ENCODE measurements at places on chromosomes 2 and 18. TPM values are rescaled to one million over a fixed set of nuclear protein-coding genes. Genes with fewer than 3 reads are reported as not detected.

The SERPINB4 gene
- polyA plus RNA-seq, result not detected

The PROKR1 gene
- polyA plus RNA-seq, result not detected

The SLC4A5 gene
- 1.1 TPM for polyA plus RNA-seq

The APLF gene
- polyA plus RNA-seq, result 1.1 TPM

The ICA1L gene
- 3.7 TPM for polyA plus RNA-seq

The CDH2 gene
- polyA plus RNA-seq, result 186 TPM

The CABLES1 gene
- polyA plus RNA-seq, result 1.8 TPM

The EFR3B gene
- polyA plus RNA-seq, result 1.5 TPM

The KIF5C gene
- polyA plus RNA-seq, result 4.7 TPM

The TUBA4B gene
- not detected for polyA plus RNA-seq

The CNNM4 gene
- polyA plus RNA-seq, result 5.5 TPM

The LINC00305 gene
- polyA plus RNA-seq, result not detected

The SLC9A4 gene
- 0.11 TPM for polyA plus RNA-seq

The ASPRV1 gene
- 0.23 TPM for polyA plus RNA-seq

The GKN2 gene
- polyA plus RNA-seq, result not detected

The SH3RF3 gene
- polyA plus RNA-seq, result 1.9 TPM
